Activated CD4-positive, alpha-beta T cell treated with anti-CD3 and anti-CD28 coated beads for 36 hours (primary cell): ENCODE measurements at places on chromosomes 11 and 22. TPM values are rescaled to one million over a fixed set of nuclear protein-coding genes. Genes with fewer than 3 reads are reported as not detected.

DNA sequence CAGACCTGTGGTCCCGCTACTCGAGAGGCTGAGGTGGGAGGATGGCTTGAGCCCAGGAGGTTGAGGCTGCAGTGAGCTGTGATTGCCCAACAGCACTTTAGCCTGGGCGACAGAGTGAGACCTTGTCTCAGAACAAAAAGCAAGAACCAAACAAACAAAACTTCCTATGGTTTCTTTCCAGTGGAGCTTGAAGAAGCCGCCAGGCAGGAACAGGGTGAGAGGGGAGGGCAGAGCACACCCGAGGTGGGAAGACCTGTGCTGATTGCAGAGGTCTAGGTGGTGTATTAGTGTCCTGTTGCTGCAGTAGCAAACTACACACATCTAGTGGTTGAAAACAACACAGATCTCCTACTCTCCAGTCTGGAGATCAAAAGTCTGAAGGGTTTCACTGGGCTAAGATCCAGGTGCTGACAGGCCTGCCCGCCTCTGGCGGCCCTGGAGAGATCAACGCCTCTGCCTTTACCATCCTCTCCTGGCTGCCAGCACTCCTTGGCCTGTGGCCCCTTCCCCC lies 10.5 kb downstream of the ARHGEF17 start:
- no peak for DNase-seq

DNA sequence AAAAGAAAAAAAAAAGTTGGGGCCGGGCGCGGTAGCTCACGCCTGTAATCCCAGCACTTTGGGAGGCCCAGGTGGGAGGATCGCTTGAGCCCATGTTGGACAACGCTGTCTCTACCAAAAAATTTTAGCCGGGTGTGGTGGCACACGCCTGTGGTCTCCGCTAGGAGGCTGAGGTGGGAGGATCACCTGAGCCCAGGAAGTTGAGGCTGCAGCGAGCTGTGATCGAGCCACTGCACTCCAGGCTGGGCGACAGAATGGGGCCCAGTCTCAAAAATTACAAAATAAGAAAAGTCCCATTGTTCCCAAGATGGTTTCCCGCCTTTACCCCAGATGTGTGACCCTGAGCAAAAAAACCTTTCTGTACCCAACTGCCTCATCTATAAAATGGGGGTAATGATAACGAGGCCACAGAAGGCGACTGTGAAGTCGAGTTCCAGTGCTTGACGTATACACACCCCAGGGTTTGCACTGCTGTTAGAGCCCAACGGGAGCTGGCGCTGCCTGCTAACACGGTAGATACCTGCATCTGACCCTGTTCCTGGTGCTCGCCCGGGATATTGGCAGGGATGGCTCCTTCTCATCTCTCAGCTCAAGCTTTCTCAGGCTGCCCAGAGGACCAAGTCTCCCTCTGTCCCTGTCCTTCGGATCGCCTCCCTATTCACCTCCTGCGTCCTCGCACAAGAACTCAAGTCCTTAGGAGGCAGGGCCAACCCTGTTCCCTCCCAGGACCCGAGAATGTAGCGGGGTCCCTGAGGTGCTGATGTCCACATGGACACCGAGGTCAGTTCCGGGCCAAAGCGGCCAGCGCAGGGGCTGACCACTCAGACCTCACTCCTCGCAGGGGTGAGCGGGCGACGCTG lies 1.1 kb upstream of the RPLP2 start:
- peak; percentile 64 for DNase-seq

ASCL2 gene
- total RNA-seq = 2.7 TPM

LRRC56 gene
- 0.96 TPM for total RNA-seq
